ENCODE measurements at places on chromosomes 7 and 10. TPM values are rescaled to one million over a fixed set of nuclear protein-coding genes. Genes with fewer than 3 reads are reported as not detected.

The GATA3 gene
- not detected for polyA plus RNA-seq

DNA sequence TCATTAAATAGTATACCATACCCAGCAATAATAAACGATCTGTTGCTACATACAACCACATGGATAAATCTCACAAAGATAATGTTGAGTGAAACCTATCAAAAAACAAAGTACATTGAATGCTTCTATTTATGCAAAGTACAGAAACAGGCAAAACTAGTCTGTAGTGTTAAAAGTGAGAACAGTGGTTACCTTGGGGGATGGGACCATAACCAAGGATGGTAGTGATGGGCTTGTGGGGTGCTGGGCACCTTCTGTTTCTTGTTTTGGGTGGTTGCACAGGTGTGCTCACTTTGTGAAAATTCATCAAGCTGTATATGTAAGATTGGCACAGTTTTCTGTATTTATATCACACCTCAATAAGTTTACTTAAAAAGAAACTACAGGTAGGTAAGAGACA is 105.7 kb downstream of the ATE1 start:
- no peak overlapping the region for H3K4me3 ChIP-seq
- H3K27me3 ChIP-seq = no peaks in the 10 kb centered on the region
- DNase-seq = no peak
- no peak overlapping the region for H3K27ac ChIP-seq
- peaks cover 4% of the 10 kb centered on the region for H3K36me3 ChIP-seq

DNA sequence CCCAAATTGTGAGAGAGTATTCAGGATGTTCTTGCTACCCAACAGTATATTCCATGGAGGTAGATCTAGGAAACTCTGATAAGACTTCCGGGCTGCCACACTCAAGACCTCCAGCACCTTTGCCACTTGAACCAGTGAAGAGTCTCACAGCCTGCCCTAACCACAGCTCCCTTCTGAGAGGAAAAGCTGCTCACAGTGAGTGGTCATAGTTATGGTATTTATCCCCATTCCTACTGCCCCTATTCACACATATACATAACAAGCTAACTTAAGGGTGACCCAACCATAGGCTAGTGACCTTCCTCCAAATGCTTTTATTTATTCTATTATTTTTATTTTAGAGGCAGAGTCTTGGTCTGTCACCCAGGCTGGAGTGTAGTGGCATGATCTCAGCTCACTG is 156.3 kb downstream of the PTEN start:
- H3K4me3 ChIP-seq = no peak overlapping the region
- no peaks in the 10 kb centered on the region for H3K27me3 ChIP-seq
- no peaks in the 10 kb centered on the region for H3K36me3 ChIP-seq
- no peak for DNase-seq
- H3K4me1 ChIP-seq = peaks cover 6% of the 10 kb centered on the region

GRCh38 chr10:110067960-110068770 is 60.4 kb downstream of the ADD3 start:
- H3K36me3 ChIP-seq = no peaks in the 10 kb centered on the region
- no peaks in the 10 kb centered on the region for H3K27me3 ChIP-seq
- no peak for DNase-seq
- peak overlapping the region; percentile 77 for H3K4me3 ChIP-seq

DNA sequence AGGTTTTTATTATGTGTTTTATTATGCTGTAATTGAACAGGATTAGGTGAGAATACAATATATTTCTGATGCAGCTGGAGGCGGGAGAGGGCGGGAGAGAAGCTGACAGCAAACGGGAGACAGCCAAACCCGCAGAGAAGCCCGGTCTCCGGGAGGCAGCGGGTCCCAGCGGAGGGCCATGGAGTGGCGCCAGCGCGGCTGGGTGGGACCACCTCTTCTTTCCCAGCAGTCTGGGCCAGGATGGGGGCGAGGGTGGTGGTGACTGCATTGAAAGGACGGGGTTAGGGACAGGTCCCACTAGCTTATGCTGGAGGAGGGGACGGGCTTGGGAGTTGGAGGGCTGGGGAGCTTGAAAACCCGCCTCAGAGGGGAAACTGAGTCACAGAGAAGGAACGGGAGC is 14.5 kb upstream of the KAZALD1 start:
- no peak for DNase-seq
- H3K4me3 ChIP-seq = no peak overlapping the region
- peaks cover 28% of the 10 kb centered on the region for H3K4me1 ChIP-seq
- no peak overlapping the region for H3K27ac ChIP-seq
- peaks cover 47% of the 10 kb centered on the region for H3K27me3 ChIP-seq

- no peaks in the 10 kb centered on the region for H3K27me3 ChIP-seq
- H3K4me3 ChIP-seq = no peak overlapping the region
Observed at GRCh38 chr10:119505131-119505551, 37.4 kb downstream of the RGS10 start.

DNA sequence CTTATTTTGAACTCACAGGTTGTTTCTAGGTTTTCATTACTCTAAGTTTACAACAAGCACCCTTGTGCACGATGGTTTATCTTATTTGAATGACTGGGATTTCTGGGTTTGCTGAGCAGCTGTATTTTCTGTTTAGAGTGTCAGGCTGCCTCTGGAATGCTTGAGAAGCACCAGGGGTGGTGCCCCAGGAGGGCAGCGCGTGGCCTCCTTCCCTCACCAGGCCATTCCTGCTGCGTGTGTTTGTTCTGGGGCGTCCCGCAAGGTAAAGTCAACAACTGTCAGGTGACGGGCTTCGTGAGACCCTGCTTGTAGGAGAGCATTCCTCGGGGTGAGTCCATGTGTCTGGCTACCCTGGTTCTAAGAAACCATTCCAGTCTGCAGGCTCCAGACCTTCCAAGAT is 54.9 kb downstream of the FAM171A1 start:
- no peaks in the 10 kb centered on the region for H3K36me3 ChIP-seq

All from naive B cell (primary cell).